ENCODE measurements at places on chromosomes 3 and 15. TPM values are rescaled to one million over a fixed set of nuclear protein-coding genes. Genes with fewer than 3 reads are reported as not detected.

DNA sequence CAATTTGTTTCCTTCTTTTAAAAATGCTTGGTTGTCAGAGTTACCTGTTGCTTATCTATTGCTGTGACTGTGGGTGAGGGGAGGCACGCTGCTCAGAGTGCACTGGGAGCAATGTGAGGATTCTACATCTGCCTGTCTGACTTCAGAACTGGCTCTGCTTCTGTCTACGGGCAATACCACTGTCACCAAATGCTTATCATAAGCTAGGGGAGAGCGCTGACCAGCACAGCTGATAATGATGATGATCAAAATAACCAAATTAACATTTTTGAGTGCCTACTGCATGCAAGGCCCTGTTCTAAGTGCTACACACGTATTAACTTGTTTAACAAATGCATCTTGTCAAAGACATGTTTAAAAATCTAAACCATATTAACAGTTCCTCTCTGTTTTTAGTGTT is 79.2 kb upstream of the TPRG1 start:
- no peaks in the 10 kb centered on the region for H3K36me3 ChIP-seq
- no peaks in the 10 kb centered on the region for H3K27me3 ChIP-seq
- H3K4me1 ChIP-seq: no peaks in the 10 kb centered on the region
- peak; percentile 6 for DNase-seq
- H3K4me3 ChIP-seq: no peak overlapping the region
- H3K27ac ChIP-seq: no peak overlapping the region

DNA sequence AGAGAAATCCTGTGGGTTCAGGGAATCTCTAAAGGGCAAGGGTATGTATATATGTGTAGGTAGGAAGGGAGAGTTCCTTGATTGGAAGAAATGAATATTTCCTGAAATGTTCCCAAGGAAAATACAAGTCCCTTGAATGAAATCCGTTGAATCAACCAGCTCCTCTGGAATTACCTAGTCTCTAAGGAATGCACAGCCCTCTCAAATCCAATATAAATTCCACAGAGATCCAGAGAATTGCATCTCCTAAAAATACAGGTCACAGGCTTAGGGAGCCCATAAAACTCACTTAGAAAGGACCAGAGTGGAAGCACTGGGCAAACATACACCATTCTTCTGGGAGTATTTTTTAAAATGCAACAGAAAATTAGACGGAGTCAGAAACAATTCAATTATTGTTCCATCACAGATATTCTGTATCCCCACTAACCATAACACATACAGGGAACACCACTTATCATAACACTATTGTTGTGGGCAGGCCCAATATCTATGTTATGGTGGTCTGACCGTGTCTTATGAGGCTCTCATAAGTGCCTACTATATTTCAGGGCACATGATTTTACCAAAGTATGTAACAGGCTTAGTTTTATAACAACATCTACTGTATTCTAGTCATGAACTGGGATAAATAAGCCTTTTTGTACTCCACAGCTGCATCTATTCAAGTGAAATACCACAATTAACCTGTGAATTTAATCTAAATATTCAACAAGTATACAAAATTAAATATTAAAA is 43.7 kb downstream of the IGSF11 start:
- H3K4me1 ChIP-seq: no peaks in the 10 kb centered on the region
- no peaks in the 10 kb centered on the region for H3K27me3 ChIP-seq
- DNase-seq: no peak

DNA sequence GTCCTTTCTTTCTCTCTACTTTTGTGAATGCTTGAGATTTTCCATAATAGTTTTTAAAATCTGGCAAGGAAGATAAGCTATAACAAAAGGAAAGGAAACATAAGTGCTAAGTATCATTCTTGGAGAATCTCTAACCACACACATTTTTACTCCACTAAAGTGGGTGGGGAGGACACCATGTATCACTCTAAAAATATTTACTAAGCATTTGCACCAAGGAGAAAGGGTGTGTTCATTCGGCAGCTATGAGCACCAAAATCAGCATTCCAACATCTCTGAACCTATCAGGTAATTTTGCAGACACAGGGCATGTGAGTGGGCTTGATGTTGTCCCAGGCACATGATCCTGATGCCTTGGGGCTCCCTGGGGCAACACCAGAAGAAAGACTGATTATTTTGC is 5.5 kb downstream of the B4GALT4 start:
- peak overlapping the region; percentile 3 for H3K4me3 ChIP-seq
- H3K36me3 ChIP-seq: peaks cover 27% of the 10 kb centered on the region

The SCAANT1 gene
- total RNA-seq: not detected

The ALDH1A3 gene
- total RNA-seq: 61.6 TPM

The SPINK8 gene
- not detected for total RNA-seq

The PLA2G4B gene
- 0.72 TPM for total RNA-seq
